ENCODE measurements at places on chromosomes 3 and 15. TPM values are rescaled to one million over a fixed set of nuclear protein-coding genes. Genes with fewer than 3 reads are reported as not detected.

The ENTPD3 gene
- 2.7 TPM for total RNA-seq

The STARD5 gene
- 15.1 TPM for total RNA-seq

The MOBP gene
- not detected for total RNA-seq

The TMEM158 gene
- 10.1 TPM for total RNA-seq

The HTR3E gene
- not detected for total RNA-seq

The KCNMB2 gene
- total RNA-seq = 1.1 TPM

The CTXN2 gene
- not detected for total RNA-seq

DNA sequence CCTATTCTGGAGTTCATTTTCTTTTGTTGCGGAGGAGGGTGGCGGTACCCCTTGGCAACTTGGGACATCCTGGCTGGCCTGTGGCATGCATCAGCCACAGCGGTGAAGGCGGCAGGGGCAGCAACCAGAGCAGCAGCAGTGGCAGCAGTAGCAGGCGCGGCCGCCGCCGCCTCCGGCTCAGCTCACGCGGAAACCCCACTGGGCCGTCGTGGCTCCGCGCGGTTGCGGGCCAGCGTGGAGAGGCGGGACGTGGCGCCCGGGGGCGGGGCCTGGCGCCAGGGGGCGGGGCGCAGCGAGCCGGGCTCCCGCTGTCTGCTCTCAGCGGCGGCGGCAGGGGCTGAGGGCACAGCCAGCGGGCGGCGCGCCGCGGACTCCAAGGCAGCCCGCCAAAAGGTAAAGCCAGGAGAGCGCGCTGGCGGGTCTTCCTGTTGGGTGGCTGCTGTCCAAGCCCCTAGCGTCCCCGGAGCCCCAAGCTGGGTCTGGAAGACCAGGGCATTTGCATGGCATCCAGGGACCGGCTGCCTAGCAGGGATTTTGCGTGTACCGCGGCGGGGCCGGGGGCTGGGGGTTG, 334.4 kb upstream of the THRB start:
- DNase-seq = peak; percentile 79

- DNase-seq = no peak
Observed at GRCh38 chr3:60798456-60798855, 452.8 kb downstream of the FHIT start.

GRCh38 chr15:71532994-71533393, 277.4 kb upstream of the NR2E3 start:
- DNase-seq = no peak

DNA sequence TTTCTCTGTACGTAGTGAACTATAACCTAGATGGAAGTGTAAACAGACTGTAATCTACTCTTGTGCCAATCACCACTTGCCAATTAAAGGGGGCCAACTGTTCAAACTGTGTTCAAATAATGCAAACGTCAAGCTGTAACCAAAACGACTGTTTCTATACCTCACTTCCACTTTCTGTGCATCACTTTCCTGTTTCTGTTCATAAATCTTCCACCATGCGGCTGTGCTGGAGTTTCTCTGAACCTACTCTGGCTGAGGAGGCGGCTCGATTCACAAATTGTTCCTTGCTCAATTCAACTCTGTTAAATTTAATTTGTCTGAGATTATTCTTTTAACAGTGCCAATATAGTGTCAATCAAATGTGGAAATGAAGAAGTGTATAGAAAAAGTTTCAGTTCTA, 206.7 kb upstream of the TBC1D5 start:
- no peak for DNase-seq

DNA sequence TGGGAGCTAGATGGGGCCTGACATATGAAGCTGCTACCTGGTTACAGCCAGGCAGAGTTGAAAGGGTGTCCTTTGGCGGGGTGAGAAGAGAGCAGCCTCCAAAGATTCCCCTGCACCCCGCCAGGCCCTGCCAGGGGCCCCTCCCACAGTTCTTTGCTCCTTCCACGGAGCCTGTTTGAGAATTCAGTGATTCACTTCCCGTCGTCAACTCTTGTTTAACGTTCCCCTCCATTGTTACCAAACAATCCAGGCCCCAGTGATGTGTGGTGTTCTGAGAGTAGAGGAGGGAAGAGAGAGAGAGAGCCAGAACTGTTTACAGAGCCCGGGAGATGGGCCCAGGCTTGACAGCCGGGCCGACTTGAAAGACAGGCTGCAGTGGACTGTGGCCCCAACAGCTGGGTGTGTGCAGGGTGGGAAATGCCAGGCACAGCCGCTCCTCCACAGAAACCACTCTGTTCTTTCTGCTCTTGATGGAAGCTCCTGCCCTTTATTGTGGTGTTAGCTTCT, 81.5 kb downstream of the SMAD3 start:
- DNase-seq = no peak

DNA sequence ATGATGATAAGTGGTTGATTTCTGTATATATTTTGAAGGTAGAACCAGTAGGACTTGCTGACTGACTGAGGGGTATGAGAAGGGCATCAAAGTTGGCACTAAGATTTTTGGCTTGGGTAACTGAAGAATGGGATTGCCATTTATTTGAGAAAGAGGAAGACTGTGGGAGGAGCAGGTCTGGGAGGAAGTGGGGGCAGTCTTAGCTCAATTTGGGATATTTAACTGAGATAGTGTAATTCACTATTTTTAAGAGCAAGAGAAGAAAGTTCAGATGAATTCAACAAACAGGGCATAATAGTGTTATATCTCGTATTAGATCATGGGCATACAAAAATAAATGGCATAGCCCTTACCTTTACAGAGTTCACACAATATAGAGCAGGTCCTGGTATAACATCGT, 1.7 kb downstream of the BUB1B start:
- no peak for DNase-seq

DNA sequence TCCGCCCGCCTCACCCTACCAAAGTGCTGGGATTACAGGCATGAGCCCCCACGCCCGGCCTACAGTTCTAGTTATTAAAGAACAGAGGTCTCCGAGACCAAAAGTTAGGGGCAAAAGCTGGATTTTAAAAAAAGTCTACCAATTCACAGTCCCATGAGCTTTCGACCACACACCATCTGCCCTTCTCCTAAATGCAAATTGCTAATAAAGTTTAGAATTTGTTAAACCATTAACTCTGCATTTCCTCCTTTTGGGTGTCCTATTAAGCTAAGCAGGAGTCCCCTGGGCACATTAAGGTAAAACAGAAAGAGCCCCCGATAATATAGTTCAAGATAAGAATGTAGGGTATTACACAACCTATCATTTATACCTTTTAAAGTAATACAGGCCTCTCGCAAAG, 322.7 kb downstream of the FOXP1 start:
- DNase-seq = no peak

DNA sequence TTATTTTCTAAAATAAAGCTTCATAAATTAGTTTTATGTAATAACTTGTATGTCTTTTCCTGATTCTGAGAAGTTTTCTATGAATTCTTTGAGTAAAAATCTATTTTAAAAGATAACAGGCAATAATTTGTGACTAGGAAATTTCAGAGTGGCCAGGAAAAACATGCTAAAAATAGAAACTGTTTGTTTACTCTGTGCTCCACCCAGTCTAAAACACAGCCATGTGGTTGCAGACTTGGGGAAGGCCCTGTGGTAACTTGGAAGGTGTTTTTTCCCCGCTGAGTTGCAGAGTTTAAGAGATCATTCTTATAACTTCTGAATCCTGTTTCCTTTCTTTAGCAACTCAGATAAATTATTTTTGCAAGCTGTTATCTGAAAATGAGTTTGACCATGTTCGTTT, 21.9 kb downstream of the PLCL2 start:
- DNase-seq = no peak

- no peak for DNase-seq
Observed at GRCh38 chr3:11600501-11601282, 43.0 kb downstream of the VGLL4 start.

DNA sequence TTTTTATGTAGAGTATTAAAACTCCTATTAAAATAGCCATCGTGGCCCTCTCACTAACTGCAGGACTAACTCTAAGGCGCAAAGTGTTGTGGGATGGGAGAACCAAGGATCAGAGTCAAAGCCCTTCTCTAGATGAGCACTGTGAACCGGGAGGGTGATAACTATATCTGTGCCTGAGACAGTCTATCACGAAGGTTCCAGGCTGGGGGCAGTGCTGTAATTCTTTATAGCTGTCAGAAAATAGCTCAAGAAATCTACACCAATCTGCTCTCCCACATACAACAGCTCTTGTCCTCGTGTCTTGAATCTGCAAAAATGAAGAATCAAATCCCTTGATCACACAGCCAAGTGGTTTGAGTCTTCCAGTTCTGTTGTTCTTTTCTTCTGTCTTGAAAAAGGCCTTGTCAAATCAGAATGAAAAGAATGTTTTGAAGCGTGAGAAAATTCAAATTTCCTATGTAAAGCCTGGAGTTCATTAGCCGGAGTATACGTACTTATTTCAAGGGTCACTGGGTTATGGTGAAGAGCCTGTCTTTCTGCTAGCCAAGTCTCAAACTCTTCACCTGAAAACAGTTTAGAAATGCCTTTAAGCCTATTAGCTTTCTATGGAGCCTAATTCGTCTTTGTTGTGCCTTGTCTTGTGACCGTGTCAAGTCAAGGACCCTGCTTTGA, 185.3 kb upstream of the NECTIN3 start:
- no peak for DNase-seq

GRCh38 chr3:79490165-79491028, 277.4 kb downstream of the ROBO1 start:
- DNase-seq = no peak

GRCh38 chr3:90052425-90052950, 945.1 kb downstream of the EPHA3 start:
- no peak for DNase-seq

DNA sequence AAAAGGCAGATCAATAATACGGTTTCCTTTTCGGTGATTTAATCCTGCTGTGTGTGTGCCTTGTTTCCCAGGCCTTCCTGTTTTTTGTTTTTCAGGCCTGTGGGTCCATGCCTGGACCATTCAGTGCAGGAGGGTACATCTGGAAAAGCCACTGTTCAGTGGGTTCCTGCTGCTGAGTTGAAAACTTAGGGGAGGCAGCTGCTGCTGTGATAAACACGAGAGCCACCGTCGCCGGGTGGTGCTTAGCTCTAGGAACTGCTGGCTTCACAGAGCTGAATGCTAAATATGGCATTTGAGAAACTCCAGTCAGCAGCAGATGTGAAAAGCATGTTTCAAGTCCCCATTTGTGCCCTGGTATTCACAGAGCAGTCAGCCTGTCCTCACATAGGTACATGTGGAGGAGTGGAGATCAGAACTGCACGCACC, 44.0 kb downstream of the SYNM start:
- no peak for DNase-seq

DNA sequence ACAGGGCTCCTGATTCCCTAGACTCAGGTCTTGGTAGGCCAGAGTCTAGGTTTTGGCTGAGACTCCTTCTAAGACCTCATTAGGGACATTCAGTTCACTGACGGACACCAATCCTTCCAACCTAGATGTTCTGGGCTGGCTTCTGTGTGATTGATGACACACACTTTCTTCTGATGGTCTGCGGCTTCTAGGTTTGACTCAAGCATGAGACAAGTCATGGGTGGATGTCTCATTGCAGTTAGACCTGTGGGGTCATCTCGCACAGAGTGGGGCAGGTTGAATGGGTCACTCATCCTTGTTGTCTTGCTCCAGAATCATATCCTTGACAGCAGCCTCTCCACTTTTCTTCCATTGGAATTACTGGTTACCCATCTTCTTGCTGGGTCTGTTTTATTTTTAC, 35.8 kb downstream of the ARNT2 start:
- no peak for DNase-seq

DNA sequence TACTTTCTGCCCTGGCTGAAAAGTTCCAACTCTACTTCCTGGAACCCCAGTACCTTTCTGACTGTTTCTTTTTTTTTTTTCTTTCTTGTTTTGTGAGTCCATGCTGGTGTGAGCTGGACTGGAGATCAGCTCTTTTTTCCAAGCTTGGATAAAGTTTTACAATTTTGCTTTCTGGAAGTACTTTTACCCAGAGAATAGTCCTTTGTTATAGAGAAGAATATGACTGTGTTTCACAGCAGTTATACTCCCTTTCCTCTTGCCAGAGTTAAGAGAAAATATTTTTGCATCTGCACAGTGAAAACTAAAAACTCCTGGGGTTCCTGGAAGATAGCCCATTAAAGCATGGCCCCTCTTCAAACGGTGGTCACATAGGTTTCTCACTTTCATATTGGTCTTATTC, 1100.6 kb downstream of the OTOL1 start:
- no peak for DNase-seq

DNA sequence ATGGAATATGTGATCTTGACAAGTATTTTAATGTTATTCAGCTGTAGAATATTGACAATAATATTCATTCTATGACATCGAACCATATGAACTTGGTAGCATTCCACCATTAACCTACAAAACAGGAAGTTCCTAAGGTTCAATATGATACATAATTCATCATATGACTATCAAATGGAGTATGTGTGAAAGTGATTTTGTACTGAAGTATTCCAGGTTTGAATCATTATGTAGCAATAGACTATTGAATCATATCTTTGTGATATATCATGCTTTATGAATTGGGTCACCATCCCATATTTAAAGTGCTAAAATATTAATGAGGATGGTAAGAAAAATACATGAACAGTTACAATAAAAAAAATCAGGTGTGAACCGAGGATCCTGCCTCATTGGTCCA, 95.1 kb downstream of the TP63 start:
- no peak for DNase-seq

DNA sequence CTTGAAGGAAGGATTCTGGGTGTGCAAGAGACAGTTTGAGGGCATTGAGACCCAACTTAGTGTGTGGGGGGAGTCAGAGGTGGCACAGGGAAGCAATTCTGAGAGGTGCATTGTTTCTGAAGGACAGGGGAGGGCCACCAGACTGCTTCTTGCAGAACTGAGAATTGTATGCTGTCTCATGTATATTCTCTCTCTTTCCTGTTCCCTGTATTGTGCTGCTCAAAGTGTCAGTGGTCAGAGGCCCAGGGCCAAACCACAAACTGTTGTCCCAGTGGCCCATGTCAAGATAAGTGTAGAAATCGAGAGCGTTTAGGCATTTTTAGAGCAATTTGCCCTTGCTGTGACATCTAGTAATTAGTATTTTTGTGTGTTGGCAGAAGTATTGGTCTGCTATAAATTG, 567.1 kb downstream of the EDEM1 start:
- no peak for DNase-seq

- no peak for DNase-seq
Observed at GRCh38 chr15:68543165-68544008, 35.4 kb upstream of the CORO2B start.

GRCh38 chr15:70341566-70341965, 243.8 kb upstream of the TLE3 start:
- peak; percentile 43 for DNase-seq

GRCh38 chr3:170953736-170954135, 45.3 kb upstream of the EIF5A2 start:
- DNase-seq = no peak

DNA sequence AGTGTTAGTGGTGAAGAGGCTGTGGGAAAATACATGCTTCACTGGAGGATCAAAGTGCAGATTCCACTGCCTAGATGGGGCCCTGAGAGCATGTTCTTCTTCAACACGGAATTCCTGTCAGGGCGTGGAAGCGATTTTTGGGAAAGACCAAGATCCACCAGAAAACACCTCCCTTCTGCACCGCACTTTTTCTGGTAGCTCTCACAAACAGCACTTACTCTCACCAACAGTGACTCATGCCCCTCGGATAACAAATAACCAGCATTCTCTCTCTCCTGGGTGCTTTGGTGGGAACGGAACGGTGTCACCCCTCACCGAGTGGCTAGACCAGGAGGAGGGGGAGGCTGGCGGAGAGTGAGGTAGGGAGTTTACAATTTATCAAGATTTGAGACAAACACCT, 40.1 kb downstream of the ADAMTSL3 start:
- no peak for DNase-seq
